ENCODE measurements at places on chromosomes 1 and 21.

- no peak for DNase-seq
Measured at GRCh38 chr1:157226739-157227138, 88.5 kb upstream of the ETV3 start.

GRCh38 chr1:215416497-215416896, 150.6 kb upstream of the KCTD3 start:
- DNase-seq, result no peak

GRCh38 chr1:246364415-246364941, 142.6 kb downstream of the SMYD3 start:
- no peak for DNase-seq

DNA sequence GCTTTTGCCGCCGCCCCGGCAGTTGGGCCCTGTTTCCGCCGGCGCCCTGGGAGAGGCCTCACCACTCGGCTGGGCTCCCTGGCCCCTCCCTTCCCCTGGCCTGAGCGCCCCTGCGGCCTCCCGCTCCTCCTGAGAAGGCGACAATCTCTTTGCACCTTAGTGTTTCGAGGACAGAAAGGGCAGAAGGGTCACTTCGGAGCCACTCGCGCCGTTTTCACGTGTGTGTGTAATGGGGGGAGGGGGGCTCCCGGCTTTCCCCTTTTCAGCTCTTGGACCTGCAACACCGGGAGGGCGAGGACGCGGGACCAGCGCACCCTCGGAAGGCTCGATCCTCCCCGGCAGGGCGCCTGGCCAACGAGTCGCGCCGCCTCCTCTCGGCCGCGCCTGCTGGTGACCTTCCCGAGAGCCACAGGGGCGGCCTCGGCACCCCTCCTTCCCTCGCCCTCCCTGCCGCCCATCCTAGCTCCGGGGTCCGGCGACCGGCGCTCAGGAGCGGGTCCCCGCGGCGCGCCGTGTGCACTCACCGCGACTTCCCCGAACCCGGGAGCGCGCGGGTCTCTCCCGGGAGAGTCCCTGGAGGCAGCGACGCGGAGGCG, 432 bp upstream of the SIM2 start:
- DNase-seq, result no peak

GRCh38 chr1:150320667-150320978, 710 bp upstream of the PRPF3 start:
- DNase-seq, result peak; percentile 23

DNA sequence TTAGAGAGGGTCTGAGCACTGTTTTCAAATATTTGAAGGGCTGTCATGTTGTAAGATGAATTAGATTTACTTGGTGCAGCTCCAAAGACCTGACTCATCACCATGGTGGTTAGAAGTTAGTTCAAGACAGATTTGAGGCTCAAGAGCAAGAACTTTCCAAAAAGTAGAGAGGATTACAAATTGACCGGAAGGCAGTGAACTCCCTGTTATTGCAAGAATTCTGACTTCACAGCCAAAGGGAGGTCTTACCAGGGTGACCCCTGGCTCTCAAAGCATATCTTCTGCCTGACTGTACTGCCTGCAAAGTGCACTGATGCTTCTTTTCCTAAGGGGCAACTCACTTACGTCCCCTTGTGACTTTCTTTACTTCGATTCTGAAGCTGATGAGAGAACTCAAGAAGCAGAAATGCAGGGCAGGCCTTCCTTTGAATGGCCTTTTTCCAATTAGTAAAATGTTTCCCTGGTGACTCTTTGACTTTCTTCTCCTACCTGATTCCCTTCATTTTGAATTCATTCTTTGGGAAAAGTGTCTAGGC, 86.4 kb downstream of the NAV1 start:
- DNase-seq, result no peak

- no peak for DNase-seq
Measured at GRCh38 chr1:38126970-38127369, 80.4 kb upstream of the POU3F1 start.

DNA sequence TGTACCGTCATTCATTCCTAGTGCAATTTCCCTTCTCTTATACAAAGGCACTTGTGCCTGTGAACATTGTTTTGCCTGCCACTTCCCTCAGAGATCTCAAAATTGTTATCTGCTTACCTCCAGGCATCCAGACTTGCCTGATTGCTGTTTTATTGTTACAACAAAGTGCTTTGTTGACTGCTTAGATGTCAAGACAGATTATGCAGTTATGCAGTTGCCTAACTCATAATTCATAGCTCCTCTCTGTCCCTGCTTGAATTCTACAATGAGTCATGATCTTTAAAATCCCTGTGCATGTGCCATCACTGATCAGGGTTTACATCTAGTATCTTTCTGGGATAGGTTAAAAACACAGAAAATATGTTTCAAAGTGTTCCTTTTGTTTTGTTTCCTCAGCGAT, 24.5 kb downstream of the CXADR start:
- no peak for DNase-seq

DNA sequence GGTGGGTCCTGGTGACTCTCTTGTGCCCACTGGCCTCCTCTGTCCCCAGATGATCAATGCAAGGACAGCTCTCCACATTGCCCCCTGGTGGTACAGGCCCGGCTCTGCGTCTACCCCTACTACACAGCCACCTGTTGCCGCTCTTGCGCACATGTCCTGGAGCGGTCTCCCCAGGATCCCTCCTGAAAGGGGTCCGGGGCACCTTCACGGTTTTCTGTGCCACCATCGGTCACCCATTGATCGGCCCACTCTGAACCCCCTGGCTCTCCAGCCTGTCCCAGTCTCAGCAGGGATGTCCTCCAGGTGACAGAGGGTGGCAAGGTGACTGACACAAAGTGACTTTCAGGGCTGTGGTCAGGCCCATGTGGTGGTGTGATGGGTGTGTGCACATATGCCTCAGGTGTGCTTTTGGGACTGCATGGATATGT, 10.8 kb downstream of the ADAMTSL4 start:
- peak; percentile 82 for DNase-seq

GRCh38 chr1:67740543-67740942, 55.5 kb downstream of the GADD45A start:
- no peak for DNase-seq

- DNase-seq, result no peak
Measured at GRCh38 chr1:207002724-207003146, 29.8 kb downstream of the C1orf116 start.

DNA sequence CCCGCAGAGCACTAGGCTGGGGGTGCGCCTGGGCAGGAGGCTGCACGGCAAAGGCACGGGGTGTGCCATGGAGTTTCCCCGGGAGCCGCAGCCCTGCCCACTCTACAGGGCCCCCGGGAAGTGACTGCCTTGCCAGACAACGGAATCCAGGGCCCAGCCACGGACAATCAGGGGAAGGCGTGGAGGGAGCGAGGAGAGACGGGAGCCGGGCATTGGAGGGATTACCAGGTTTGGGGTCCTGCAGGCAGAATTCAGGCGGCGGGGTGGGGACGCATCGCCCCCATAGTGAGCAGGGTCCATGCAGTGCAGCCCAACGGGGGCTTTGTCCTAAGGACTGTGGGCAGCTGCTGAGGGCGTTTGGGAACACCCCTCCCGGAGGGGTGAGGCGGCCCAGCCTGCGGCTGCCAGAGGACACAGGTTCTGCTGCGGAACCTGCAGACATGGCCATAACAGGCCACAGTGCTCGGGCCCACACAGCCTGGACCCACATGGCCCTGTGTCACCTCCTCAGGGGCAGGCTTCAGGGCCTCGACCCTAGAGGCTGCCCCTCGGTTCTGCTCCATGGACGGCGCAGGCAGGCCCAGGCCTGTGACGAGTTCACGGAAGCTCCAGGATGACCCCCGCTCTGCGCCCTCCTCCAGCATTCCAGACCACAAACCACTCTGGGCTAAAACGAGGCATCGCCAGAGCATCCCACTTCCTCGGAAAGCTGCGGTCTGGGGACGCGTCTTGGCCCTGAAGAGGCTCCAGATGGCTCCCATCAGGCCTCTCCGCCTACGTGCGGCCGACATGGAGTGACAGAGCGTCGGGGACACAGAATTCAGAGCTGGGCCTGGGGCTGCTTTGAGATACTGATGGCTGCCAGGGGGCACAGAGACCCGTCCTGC, 54.5 kb downstream of the COL6A1 start:
- DNase-seq, result no peak

DNA sequence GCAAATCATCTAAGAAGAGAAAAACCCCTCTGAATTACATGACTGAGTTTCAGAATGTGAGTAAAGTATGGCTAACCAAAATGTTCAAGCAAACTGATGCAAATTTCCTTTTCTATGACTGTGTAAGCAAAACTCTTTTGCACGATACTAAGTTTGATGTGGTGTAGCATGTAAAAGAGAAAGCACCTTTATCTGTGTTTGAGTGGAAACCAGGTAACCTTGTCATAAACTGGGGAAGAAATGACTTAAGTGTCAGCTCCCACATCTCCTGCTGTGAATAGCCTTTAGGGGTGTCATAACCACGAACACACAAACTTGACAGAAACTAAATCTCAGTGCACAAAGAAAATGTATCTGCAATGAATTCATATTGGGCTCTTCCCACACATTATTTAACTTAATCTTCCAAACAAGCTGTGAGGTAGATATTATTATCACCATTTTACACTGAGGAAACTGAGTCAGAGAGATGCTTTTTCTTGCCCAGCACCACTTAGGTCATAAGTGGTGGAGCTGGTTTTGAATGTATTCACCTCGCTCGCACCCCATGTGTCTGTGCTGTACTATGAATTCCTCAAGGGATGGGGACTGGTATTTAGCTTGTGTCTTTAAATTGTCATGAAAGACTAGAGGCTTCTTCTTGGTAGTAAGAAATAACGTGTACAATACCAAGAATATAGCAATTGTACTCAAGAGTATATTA, 32.9 kb upstream of the IL12RB2 start:
- DNase-seq, result no peak

DNA sequence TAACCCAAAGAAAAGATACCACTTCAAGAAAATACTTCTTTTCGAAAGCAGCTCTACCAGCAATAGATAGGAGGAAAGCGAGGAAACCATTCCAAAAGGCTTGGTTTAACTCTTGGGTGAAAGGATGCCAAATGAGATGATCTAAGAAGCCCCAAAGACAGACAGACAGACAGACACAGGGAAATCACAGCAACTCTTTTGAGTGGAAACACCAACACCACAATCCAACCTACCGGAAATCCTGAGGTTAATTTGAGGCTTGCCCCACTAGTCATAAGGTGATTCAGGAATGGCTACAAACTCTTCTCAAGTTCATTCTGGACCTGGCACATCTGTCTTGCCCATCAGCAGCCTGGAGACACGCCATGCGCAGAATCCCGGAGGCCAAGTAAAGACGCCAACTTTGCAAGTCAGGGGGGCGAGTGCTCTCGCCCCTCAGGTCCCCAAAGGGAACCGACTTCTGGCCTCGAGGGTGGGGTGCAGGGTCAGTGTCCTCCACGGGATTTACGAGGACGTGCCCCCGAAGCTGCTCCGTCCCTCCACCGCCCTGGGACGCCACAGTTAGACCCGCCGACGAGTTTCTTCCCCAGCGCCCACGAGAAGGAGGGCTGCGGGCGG, 778 bp downstream of the EVI5 start:
- no peak for DNase-seq

- DNase-seq, result no peak
Measured at GRCh38 chr1:5125208-5125607, 470.8 kb downstream of the AJAP1 start.

DNA sequence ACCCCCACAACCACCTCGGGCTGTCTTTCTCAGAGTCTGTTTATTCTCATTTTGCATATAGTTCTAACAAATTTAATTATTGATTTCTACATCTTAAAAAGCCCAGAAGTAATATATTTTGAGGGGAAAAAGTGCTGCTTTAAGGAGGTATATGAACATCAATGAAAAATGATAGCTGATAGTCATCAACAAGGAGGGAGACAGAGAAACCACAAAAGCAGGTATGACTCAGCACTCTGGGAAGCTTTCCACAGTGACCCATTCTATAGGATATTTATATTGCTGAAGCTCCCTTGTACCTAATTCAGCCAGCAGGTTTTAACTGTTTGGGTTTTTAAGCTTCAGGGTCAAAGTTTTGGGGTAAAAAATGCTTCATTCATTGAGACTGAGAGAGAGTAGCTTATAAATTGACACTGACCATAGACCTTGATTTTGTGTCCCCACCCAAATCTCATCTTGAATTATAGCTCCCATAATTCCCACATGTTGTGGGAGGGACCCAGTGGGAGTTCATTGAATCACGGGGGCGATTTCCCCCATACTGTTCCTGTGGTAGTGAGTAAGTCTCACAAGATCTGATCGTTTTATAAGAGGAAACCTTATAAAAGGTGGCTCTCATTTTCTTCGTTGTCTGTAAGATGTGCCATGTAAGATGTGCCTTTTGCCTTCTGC, 27.4 kb downstream of the VANGL1 start:
- no peak for DNase-seq

DNA sequence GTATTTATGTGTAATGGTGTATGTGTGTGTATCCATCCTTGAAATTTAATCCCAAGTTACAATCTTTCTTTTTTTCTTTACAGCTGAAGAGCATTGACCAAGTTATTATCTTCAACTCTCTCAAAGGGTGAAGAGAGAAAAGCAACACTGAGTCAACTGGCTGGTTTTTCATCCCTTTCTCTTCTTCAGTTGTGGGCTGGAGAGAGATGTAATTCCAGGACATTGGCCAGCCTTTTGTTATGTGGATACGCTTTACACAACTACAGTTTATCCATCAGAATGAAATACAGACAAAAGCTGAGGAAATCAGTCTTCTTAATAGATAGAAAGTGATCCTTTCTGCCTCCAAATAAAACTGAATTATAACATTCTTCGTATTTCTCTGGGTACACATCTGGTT, 357.0 kb upstream of the NCAM2 start:
- DNase-seq, result no peak

DNA sequence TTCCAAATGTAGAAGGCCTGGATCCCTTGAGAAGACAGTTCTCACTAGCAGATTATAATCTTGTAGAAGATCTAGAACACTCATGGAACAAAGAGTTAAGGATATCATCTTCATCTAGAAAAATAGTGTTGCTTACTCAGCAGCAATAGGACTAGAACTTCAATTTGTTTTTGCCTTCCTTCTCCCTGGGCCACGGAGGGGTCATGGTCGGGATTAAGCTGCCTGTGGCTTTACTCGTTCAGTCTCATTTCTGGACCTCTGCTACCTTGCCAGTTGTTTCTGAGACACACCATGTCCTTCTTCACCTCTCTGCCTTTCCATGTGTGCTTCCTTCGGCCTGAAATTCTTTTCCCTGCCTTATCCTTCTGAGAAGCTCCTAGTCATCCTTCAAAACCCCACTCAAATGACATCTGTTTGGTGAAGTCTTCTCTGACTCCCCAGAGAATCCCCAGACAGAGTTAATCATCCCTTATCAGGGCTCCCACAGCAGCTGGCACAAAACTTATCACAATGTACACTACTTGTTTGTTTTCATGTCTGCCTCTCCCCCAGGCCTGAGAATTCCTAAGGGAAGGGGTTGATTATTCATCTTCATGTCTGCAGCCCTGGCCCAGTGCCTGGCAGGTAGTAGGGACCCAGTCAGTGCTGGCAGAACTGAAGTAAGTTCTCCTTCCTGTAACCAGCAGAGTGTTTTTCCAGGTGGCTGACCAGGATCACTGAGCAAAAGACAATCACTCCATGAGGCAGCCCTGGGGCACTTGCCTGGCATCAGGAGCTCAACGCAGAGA, 15.5 kb upstream of the SNX27 start:
- DNase-seq, result peak; percentile 50

Data from NCI-H2081 (cell line).